ENCODE measurements at places on chromosomes 5 and 9.

- DNase-seq: no peak
Observed at GRCh38 chr5:173691931-173692330, 75.5 kb upstream of the BOD1 start.

GRCh38 chr5:76978869-76979268, 26.0 kb downstream of the CRHBP start:
- DNase-seq: no peak

DNA sequence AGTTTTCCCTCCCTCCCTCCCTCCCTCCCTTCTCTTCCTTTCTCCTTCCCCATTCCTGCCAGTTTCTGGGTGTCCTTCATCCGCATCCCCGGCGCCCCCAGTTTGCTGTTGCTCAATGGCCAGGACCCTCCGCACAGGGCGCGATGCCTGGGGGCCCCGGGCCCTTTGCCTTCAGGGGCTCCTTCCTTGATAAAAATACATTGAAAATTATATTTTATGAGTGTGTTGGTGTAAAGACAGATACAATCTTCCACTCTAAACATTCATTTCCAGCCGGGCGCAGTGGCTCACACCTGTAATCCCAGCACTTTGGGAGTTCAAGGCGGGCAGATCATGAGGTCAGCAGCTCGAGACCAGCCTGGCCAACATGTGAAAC, 7.6 kb upstream of the AGPAT2 start:
- DNase-seq: no peak

DNA sequence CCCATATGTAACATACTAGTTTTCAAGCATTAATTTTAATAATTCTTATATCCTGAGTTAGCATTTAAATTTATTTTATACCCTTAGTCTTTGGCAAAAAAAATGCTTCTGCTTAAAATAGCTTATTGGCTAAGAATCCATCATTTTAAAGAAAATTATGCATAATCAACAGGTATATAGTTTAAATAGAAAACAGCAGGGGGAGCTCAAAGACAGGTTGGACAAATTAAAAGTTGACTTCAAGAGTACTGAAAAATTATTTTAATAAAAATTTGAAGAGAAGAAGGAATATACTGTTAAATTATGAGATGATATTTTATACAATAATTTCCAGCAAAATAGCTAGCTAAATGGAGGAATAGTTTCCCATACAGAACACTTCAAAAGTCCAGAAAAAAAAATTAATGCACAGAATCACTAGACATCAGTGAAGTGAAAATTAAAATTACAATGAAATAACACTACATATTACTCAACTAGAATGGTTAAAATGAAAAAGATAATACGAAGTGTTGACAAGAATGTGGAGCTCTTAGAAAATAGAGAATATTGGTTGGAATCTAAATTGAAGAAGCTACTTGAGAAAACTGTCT, 387.1 kb downstream of the PDE4D start:
- no peak for DNase-seq

DNA sequence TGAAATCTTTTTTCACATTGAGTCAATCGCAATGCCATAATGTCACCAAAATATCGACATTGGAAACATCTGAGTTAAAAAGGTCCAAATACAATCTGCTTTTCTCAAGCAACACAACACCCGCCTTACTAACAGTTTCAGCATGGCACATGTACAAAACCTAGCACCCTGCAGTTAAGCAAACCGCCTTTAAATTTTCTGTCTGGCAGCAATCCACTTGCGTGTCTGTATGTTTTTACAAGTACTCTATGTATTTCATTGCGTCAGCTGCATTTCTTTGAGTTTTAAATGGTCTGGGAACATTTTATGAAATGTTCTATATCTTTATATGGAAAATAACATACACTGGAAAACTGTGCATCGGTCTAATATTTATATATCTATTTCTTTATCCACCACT, 134.6 kb downstream of the DENND1A start:
- DNase-seq: peak; percentile 24

All from fibroblast of the conjunctiva (primary cell).